ENCODE measurements at places on chromosomes 7 and 10.

- peak; percentile 17 for DNase-seq
These were observed 951 bp downstream of the ELOVL3 start for GRCh38 chr10:102227050-102227449.

DNA sequence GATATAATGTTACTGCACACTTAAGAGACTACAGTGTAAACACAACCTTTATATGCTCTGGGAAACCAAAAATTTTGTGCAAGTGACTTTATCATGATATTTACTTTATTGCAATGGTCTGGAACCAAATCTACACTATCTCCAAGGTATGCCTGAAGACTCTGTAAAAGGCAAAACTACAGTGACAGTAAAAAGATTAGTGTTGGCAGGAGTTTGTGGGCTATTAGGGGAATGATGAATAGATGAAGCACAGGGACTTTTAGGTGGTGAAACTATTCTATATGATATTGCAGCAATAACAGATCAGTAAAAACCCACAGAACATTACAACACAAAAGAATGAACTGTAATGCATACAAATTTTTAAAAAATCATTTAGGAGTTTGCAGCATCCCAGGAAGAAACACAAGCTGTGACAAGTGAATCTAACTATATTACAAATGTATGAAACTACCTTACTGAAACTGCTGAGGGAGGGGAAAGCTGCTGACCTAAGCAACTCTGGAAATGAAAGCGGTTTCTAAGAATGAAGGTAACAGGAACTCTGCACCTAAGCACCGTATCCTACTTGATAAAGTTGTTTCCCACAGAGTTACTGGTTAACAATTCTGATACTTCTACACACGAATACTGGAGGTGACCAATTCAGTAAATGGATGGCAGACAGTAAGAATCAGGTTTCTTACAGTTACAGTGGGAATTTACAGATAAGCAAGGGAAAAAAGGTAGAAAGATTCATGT lies 82.6 kb downstream of the ATE1 start:
- DNase-seq = no peak

DNA sequence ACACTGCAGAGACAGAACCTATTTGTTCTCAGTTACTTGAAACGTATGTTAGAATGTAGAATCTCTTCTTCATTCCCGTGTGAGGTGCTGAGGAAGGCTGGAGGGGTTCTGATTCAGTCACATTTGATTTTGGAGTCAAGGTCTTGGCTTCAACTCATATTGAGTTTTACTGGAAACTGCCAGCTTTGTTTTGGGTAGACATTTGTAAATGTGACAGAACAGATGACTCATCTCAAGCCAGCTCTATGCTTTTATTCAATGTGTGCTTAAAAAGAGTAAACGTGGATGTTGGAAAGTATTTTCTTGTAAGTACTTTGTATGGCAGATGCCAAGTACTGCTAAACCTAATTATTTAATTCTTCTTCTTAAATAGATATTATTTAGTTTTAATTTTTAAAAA lies 780.8 kb upstream of the C7orf33 start:
- no peak for DNase-seq

GRCh38 chr7:42460933-42461332 lies 223.9 kb upstream of the GLI3 start:
- no peak for DNase-seq

GRCh38 chr7:16801111-16801542 lies 3.7 kb downstream of the AGR2 start:
- no peak for DNase-seq

GRCh38 chr10:7412237-7412927 lies 1.5 kb upstream of the SFMBT2 start:
- DNase-seq = peak; percentile 34

GRCh38 chr7:23538301-23538700 lies 6.5 kb upstream of the TRA2A start:
- DNase-seq = no peak

DNA sequence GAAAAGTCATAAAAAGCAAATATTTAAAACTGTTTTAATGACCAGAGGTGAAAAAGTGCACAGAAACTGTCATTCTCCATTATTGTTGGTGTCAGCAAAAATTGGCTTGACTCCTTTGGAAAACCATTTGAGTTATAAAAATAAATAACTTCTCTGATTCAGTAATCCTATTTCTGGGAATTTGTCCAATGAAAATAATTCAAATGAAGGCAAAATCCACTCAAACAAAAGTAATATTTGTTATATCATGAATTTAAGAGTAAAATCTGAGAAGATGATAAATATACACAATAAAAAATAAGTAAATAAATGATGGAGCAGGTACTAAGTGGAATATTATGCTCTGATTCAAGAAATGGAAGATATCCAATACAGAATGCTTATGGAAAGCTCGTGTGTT lies 326.6 kb upstream of the KLF6 start:
- DNase-seq = no peak

DNA sequence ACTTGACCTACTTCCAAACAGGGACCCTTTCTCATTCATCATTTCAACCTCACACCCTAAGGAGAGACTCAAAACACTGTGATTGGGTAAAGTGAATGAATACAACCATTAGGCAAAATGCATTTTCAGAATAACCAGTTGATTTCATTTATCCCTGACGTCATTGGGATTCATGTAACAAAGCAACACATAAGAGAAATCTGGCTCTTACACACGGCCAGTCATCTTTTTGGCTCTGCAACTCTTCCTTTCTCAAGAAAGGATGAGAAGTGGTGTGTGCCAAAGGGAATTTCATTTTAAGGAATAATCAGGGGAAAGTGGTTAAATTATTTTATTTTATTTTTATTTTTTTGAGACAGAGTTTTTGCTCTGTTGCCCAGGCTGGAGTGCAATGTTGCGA lies 83.1 kb downstream of the CPVL start:
- DNase-seq = no peak

DNA sequence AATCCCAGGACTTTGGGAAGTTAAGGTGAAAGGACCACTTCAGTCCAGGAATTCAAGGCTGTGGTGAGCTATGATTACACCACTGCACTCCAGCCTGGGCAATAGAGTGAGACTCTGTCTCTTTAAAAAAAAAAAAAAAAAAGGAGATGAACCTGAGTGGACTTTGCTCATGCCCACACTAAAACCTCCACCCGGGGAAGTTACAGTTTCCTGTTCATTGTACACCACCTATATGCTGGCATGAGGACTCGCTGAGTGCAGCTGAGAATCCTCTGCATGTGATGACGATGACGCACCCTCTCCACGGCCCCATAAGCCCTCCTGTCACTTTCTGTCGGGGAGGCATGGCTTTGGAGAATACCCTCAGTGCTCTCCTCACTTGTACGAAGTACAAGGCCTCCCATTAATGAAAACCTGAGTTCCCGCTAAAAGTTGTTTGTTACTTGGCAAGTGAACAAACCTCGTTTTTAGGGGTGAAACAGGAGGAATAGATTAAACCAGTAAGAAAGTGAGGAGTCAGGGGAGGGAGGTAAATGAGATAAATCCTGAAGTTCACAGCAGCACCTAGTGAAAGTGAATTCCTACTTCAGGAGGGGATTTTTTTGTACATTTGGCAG lies 15.9 kb downstream of the TMEM176B start:
- DNase-seq = peak; percentile 1

GRCh38 chr10:73494213-73494612 lies 1.6 kb downstream of the PPP3CB start:
- DNase-seq = no peak

GRCh38 chr7:115910541-115911164 lies 119.9 kb downstream of the TFEC start:
- DNase-seq = peak; percentile 48

GRCh38 chr7:67105377-67105776 lies 108.7 kb downstream of the TYW1 start:
- DNase-seq = no peak

- DNase-seq = no peak
These were observed 16.2 kb upstream of the HYAL4 start for GRCh38 chr7:123828805-123829204.

GRCh38 chr10:31322647-31323046 lies 3.6 kb downstream of the ZEB1 start:
- DNase-seq = no peak

DNA sequence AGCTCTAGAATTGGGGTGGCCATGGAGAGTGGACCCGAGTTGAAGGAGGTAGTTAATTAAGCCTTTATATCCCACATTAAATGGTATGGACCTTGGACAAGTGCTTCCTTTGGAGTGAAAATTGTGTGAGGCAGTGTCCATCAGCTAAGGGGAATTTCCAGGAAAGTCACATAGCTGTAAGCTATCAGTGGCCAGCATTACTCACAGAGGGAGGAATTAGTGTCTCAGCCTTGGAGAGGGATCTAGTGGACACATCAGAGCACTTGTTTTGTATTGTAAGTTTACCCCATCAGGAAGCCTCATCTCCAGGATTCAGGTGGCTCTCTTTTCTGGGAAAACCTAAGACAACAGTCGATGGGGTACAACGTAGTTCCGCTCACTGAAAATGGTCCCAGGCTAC lies 416.7 kb downstream of the TFEC start:
- DNase-seq = no peak

DNA sequence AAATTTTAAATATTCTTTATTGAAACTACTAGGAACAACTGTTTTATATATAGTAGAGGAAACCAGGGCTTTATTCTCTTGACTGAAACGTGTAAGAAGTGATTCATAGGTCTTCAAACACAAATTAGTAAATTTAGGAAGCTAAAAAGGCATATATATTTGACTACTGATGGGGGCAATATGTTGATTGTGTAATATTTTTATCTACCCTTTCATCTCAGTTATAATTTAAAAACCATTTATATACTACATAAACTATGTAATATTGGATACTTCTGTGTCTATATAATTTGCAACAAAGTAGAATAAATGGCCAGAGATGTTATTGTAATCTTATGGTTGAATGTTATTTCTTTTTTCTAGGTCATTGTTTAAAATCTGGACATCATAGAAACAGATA lies 269.3 kb upstream of the KAT6B start:
- DNase-seq = no peak

DNA sequence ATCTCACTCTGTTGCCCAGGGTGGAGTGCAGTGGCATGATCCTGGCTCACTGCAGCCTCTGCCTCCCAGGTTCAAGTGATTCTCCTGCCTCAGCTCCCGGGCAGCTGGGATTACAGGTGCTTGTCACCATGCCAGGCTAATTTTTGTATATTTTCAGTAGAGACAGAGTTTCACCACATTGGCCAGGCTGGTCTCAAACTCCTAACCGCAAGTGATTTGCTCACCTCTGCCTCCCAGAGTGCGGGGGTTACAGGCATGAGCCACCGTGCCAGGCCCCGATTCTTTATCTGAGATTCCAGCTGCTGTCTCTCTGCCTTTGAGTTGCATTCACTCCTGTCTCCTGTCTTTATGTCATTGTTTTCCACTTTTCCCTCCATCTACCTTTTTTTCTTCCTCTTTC lies 168.7 kb downstream of the TMEM178B start:
- DNase-seq = no peak

DNA sequence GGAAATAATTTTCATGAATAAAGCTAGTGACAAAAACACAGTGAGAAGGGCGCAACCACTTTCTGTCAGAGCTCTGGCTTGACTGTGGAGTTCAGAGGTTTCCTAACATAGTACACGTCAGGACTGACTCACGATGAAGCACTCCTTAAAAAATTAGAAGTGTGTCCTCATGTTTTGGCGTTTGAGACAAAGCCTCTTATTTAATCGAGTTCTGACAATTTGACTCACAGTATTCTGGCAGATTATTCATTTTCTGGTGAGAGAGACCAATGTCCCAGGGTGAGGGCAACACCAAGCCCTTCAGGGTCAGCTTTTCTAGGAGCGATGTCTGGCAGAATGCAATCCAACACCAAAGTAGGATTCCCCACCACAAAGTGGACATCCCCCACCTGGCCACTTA lies 108.7 kb downstream of the DIP2C start:
- no peak for DNase-seq

DNA sequence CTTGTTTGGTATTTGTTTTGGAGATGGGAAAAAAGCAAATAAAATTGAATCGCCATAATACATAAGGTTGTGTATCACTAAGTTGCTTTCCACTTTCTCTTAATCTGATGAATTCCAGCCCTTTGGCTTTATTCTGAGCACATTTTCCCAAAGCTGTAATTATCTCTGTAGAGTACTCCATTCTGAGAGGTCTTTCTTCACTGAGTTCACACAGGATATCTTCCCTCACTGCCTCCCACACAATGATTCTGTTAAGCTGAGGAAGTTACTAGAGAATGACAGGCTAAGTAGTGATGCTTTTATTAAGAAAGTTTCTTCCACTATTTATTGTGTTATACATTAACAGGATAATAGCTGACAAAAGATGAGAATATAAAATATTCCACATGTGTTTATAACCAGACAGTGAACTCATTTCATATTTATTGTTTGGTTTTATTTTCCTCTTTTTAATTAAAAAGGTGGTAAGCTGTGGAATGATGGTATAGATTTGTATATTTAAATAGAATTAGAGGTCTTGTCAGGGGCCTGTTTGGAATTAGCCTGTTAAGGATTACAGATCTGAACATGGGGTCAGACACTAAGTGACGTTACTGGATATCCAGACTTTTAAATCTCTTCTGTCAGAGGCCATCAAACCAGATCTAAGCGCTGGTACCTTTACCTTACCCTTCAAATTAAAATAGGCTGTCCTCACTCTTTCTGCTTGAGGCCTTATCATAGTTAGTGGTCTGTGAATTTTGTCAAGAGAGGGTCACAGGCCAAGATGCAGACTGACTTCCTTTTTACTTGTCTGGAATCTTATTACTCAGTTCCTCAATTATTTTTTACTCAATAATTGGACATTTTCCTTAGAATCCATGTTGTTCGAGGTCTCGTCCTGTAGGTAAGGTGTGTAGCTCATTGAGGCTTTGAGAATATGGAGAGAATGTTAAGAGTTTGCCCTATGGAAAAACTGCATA lies 8.4 kb downstream of the PLXDC2 start:
- DNase-seq = no peak

DNA sequence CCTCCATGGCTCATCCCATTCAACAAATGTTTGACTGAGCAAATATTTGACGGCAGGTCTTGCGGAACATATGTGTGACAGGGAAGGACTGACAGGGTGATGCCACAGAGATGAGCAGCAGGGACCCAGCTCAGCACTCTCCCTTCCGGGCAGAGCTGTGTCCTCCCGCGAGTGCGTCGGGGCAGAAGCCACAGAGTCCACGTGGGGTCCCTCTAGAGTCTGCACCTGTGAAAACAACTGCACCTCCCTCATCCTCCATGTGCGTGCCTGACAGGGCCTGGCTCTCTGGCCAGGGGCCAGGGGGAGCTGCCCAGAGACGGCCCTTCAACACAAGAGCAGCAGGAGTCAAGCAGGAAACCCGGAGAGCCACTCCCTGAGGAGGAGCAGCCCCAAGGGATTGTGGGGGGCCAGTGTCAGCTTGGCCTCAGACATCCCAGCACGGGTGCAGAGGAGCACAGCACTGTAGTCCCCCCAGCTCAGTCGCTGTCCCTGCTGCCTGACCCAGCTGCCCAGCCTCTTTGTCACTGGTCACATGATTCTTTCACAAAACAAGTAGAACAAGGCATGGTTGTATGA lies 83.6 kb upstream of the TMEM72 start:
- no peak for DNase-seq

GRCh38 chr10:73841526-73842285 lies 30.3 kb upstream of the NDST2 start:
- DNase-seq = no peak
